ENCODE measurements at places on chromosomes 5 and 9.

DNA sequence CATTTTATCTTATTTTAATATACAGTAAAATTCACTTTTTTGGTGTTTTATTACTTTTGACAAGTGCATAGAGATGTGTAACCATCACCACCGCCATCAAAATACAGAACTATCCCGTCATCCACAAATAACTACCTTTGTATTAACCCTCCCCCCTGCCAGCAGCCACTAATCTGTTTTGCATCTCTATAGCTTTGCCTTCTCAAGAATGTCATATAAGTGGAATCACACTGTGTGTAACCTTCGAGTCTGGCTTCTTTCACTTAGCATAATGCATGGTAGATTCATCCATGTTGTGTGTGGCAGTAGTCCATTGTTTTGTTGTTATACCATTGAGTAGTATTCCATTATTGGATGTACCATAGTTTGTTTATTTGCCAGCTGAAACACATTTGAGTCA is 98.8 kb downstream of the BOD1 start:
- DNase-seq, result no peak

- DNase-seq, result no peak
Measured at GRCh38 chr9:16310278-16311110, 560.0 kb downstream of the BNC2 start.

- DNase-seq, result no peak
Measured at GRCh38 chr9:124654431-124654830, 116.7 kb downstream of the NR6A1 start.

GRCh38 chr9:123620239-123620638 is 264.2 kb downstream of the CRB2 start:
- DNase-seq, result no peak

DNA sequence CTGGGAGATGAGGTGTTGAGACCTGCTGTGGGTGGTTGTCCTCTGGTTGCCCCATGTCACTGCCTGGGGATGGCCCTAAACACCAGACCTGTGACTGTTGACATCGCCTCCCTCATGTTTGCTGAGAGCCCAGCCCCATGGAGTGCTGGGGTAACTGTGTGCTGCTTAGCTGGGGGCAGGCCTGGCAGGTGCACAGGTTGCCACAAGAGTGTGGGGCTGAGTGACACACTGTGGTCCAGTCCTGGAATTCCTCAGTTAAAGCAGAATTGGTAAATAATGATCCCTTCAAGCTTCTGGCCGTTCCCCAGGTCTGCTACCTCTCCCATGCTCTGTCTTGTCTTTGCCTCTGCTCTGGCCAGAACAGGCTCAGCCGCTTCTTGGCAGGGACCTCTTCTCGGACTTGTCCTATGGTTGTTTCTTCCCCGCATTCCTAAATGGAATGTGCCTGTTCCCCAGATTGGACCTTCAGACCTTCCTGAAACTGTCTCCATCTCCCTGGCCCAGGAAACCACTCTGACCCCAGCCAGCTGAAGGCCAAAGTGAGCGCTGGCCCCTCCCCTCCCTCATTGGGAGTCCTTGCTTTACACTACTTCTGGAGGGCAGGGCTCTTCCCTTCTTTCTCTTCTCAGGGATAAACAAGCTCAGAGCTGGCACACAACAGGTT is 61.2 kb upstream of the PITX1 start:
- DNase-seq, result no peak

DNA sequence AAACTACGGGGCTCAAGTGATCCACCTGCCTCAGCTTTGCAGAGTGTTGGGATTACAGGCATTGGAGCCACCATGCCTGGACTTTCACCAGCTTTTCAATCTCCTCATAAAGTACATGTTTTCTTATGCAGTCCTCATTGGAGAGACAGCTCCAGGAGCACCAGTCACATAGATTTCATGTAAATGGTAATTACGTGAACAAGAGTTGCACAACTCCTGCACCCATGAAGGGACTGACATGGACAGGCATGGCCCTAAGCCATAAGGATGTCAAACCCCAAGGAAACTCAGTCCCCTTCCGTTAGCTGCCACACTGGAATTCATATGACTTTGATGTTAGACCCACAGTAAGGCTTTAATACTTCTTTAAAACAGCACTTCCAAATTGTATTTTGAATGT is 7.6 kb upstream of the ADGRV1 start:
- no peak for DNase-seq

- no peak for DNase-seq
Measured at GRCh38 chr5:43637416-43637815, 34.4 kb downstream of the NNT start.

DNA sequence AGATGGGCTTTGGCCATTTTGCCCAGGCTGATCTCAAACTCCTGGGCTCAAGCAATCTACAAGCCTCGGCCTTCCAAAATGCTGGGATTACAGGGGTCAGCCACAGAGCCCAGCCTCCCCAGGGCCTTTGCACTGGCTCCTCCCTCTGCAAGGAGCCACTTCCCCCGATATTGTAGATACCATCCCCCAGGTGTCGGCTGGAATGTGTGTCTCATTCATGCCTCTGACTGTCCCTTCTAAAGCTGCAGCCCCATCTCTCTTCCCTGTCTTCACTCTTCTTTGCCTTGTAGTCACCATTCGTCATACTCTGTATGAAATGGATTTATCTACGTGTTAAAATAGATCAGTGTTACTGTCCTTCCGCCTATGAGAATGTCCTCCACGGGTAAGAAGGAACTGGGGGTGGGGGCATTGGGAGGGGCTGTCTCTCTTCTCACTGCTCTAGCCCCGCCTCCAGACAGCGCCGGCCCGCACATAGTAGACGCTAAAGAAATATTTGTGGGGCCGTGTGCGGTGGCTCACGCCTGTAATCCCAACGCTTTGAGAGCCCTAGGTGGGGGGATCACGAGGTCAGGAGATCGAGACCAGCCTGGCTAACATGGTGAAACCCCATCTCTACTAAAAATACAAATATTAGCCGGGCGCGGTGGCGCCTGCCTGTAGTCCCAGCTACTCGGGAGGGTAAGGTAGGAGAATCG is 68.5 kb downstream of the LMX1B start:
- no peak for DNase-seq

DNA sequence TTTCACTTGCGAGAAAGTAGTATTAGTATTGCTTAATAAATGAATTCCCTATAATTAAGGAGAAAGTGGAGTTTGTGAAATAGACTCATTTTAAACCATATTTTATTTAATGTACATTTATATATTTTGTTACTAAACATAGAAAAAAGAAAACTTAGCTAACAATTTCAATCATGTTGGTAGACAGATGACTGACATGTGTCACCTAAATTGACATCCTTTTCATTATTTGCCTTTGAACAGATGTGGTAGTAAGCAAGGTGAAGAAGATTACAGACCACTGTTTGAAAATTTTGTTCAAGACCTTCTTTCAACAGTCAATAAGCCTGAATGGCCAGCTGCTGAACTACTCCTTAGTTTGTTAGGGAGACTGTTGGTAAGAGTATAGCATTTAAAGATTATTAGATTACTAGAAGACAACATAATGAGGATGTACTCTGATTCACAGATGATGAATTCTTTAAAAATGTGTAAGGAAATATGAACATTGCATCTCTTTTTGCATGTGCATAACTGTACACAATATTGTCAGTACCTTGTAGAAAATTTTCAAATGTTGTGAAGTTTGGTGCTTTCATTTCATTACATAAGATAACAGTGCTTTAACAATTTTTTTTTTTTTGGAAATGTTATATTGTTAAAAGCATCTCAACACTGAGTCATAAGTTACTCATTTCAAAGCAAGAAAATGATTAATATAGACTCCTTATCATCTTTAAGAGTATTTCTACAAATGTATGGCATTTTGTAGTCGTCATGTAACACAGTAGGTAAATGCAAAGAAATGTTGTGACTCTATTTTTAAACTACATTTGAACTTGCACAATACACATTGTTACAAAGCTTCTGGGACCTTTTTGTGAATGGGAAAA is 139.5 kb downstream of the NIPBL start:
- no peak for DNase-seq

GRCh38 chr9:104279535-104280177 is 185.5 kb downstream of the SMC2 start:
- DNase-seq, result no peak

GRCh38 chr5:74325866-74326265 is 314.7 kb downstream of the ENC1 start:
- DNase-seq, result no peak

DNA sequence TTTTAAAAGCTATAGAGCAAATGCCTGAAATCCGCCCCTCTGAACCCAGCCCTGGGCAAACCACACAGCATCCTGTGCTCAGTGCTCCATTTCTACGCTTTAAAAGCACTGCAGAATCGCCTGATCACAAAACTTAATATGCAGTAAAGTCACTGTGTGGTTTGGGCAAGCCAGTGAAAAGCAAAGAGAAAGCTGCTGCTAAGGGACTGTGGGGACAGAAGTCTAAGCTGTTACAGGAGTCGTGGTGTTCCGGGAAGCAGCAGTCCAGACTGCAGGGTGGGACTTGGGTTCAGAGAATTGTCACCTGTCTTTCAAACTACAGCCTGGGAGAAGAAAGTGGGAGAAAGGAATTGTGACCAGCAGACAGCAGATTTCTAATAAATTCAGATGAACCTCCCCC is 8.2 kb downstream of the RAPGEF1 start:
- no peak for DNase-seq

DNA sequence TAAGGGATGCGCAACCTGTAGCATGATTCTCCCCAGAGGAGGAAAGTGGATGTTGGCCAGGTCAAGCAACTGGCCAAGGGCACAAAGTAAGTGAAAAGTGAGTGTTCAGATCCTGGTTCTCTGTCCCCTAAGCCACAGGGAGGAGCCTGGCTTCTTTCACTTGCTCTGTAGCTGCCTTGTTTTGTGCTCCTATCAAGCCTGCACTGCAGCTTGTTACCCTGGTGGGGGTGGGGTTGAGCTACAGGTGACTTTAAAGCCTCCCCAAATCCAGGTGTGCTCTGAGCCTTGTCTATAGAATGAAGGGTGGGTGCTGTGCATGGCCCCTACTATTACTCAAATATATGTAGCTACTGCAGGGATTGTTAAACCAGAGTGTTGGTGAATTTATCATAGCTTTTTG is 32.9 kb downstream of the RALGPS1 start:
- no peak for DNase-seq

- no peak for DNase-seq
Measured at GRCh38 chr5:175887463-175887862, 16.1 kb downstream of the CPLX2 start.

GRCh38 chr9:36985769-36986467 is 48.1 kb downstream of the PAX5 start:
- no peak for DNase-seq

GRCh38 chr9:98385751-98386150 is 130.3 kb upstream of the TBC1D2 start:
- DNase-seq, result no peak

DNA sequence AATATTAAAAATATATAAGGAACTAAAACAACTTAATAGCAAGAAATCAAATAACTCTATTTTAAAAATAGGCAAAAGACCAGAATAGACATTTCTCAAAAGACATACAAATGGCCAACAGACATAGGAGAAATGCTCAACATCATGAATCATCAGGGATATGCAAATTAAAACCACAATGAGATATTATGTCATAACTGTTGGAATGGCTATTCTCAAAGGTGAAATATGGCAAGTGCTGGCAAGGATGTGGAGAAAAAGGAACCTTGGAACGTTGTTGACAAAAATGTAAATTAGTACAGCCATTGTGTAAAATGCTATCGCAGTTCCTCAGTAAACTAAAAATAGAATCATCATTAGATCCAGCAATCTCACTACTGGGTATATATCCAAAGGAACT is 468.5 kb downstream of the NFIB start:
- DNase-seq, result no peak

- no peak for DNase-seq
Measured at GRCh38 chr5:9421884-9422283, 124.0 kb downstream of the SEMA5A start.

GRCh38 chr5:15254607-15255006 is 245.4 kb upstream of the FBXL7 start:
- DNase-seq, result no peak

DNA sequence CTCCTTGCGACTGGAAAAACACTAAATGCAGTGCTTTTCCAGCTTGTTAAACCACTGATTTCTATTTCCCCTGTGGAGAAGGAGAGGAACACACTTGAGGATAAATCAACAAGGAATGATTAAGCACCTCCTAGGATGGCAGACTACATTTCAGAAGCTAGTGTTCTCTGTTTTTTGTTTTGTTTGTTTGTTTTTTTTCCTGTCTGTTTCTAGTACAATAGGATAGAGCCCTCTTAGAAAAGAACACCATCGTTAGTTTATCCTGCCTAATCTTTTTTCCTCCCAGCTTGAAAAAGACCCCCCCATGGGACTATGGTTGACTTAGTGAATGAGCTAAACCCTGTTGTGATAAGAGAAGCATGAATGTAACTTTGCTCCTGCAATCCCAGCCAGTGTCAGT is 3.9 kb upstream of the TAL2 start:
- DNase-seq, result no peak

GRCh38 chr5:139642891-139643871 is 5.0 kb upstream of the CXXC5 start:
- DNase-seq, result no peak

DNA sequence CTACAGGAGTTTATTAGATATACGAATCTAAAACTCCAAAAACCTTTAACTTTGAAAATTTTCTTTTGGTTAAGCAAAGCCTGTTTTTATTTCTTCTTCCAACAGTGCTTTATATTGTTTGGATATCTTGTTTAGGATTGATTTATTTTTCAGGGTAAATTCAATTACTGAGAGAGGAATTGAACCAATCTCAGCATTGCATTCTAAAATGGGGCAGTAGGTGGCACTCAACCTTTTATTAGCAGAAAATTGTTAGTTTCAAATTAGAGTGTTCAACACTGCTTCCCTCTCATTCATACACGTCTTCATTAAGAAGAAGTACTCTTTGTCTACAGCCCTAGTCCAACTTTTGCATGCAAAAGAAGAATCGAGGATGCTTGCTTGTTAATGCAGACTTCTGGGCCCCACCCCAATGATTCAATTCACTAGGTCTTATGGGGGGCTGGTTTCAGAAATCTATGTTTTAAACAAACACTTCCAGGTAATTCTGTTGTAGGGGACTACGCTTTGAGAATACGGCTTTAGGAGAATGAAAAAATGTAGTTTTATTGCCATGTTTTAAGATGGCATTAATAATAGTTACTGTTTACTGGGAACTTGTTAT is 26.6 kb downstream of the MRPL22 start:
- no peak for DNase-seq

DNA sequence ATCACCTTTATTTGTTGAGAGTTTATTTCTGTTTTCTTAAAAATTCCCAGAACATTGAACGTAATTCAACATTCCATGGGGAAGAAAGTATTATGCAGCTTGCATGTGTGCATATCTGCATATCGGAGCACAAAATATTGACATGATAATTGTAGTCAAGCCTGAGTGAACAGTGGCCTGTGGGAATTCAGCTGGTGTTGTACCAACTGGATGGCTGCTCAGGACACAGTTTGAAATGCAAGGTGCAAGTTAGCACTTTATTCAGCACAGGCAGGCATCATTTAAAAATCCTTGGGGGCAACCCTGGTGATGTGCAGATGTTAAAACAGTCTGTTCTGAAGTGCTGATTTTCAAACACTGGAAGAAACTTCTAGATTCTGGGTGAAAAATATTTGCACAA is 82.4 kb downstream of the CNTLN start:
- DNase-seq, result no peak

GRCh38 chr9:19496321-19497050 is 87.7 kb downstream of the ACER2 start:
- no peak for DNase-seq

- DNase-seq, result no peak
Measured at GRCh38 chr9:38285236-38285635, 107.3 kb upstream of the ALDH1B1 start.
